Esophagus mucosa (tissue), 1 donor: ENCODE measurements at places on chromosomes 2 and 18. TPM values are rescaled to one million over a fixed set of nuclear protein-coding genes. Genes with fewer than 3 reads are reported as not detected.

DNA sequence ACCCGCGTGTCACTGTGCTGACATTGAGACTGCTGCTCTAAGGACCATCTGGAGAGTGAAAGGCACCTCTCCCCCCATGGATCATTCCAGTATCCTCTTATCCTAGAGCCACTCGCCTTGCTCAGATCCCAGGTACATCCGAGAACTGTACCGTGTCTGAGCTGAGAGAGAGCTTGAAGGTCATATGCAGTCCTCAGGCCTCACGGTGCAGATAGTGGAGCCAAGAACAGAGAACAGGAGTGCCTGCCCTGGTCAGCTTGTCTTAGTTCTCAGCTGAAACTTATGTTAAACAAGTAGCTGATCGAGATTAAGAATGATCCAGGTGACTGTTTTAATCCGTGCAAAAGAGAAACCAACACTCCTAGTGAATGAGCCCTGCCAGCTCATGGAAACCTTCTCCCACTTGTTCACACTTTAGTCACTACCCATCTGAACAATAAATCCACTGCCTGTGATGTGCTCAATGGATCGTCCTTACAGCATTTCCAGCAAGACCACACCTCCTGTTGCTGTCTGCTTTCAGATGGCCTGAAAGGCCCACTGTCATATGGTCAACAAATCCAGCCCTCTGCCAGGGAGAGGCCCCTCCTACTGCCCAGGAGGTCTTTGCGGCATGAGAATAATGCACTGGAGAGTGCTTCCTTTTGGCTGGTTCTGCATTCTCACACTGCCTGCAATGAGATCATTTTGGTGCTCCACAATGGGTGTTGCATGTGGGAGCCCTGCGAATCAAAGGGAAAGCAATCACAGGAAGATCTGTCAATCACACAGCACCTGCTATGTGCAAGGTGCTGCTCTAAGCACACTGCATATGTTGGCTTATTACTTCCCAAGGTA lies 43.7 kb upstream of the APCDD1 start:
- ATAC-seq: peak; percentile 74

DNA sequence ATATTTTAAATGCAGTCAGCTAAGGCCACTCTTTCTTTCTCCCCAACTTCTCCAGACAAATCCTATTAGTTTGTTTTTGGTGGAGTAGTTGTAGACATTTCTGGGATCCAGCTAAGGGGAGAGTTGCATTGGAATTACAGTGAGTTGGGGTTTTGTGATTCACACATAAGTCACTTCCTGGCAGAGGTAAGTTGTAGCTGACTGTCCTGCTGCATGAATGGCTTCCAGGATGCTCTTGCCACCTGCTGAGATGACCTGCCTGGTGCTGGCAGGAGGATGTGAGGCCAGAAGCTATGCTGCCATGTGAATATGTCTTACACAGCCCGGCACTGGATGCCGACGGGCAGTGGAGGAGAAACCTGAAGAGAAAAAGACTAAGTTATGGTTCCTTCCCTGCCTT lies 243.7 kb downstream of the TDRD15 start:
- no peak for ATAC-seq

Gene ABCG5
- not detected for total RNA-seq

GRCh38 chr2:215435280-215435869 lies 493 bp downstream of the FN1 start:
- ATAC-seq: peak; percentile 27

- ATAC-seq: no peak
Measured at GRCh38 chr2:200026332-200027230, 71.2 kb downstream of the MAIP1 start.

Gene DYNAP
- total RNA-seq: 26.2 TPM

DNA sequence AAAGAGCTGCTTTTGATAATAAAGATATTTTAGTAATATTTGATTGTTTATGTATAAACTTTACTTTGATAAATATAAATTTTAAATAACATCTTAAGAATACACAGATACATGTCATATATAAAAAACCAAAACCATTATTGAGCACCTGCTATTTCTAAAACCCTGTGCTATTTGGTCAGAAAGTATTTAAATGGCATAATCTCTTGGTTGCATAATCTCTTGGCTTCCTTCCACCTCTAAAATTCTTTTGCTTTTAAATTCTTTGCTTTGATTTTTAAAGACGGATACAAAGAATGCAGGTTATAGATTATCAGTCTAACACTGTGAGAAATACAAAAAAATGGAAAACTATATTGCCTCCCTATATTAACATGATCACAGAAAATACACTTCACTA lies 36.9 kb downstream of the ACMSD start:
- ATAC-seq: no peak

Gene SP140
- total RNA-seq: 0.96 TPM

- ATAC-seq: no peak
Measured at GRCh38 chr18:76232779-76233178, 262.3 kb downstream of the ZNF516 start.

DNA sequence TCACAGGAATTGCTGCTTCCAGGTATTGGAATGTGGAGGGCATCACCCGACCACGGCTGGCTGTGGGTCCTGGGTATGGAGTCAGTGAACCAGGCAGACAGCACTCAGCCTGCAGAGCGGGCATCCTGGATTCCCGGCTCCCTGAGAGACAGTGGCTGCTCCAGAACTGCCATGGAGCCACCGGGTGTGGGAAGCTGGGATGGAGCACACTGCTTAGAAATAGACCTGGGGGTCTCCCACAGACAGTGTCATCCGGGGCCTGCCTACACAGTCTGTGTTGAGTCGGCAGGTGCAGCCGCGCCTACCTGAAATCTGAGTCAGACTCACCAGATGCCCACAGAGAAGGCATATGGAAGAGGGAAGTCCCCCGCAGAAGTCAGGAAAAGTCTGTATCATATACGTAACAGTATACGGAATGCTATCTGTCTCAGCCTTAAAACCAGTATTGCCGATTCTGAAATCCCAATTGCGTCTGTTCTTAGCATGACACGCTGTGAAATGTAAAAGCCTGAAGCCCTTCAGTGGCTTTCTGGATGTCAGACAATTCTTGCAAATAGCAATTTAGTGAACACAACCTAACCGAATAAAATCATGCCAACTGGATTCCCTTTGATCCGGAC lies 509.7 kb upstream of the MYT1L start:
- no peak for ATAC-seq

Gene CAPN14
- total RNA-seq: 191 TPM

Gene TNS1
- total RNA-seq: 27.7 TPM

DNA sequence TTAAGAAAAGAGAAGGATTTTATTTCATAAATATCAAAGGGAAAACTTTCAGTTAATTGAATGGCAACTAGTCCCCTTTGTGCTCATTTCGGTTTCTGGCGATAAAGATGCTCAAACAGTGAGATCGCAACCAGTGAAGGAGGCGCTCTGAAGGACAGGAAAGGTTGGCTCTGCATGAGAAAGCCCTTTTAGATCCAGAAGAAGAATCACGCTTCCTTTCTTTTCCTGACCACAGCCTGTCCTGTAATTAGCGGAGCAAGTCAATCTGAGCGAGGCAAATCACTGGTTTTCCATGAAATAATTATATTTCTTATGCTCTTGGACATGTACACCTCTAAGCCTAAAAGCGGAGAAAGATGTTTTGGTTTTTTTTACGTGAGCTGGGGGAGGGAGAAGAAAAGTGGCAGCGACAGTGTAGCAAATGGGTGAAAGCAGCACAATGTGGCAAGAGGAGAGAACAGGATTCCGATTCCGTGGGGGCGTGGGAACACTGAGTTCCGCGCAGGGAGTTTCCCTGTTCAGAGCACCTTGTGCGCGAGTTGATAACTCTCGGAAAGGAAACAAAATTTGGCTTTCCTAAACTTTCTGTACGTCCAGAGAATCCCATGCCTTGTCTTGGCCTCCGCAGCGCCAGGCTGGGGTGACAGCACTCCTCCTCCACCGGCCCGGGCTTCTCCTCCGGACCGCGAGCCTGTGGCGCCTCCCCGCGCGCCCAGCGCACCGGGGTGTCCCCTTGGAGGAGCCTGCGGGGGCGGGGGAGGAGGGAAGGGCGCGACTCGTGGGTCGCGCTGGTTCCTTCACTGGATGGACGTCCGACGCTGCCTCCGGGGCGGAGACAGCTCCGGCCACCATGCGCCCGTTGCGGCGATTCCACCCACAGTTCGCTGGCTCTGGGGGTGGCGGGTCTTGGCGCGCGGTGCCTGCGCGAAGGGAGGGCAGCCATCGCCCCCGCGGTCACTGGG lies 620 bp upstream of the SLC9A2 start:
- ATAC-seq: no peak

DNA sequence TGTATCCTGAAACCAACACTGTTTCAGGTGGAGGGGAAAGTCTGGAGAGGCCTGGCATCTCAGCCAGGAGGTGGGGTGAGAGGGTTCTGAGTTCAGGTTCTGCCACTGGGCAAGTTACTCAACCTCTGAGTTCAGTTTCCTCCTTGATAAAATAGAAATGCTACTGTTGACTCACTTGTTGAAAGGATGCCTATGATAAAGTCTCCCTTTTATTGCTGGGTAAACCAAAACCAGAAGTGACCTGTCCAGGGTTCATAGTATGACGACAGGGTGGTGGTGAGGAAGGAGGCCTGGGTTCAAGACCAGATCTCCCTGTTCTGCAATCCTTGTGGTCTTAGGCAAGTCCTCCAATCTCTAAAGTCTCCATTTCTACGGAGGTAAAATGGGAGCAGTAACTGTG lies 232.7 kb downstream of the PRKCE start:
- no peak for ATAC-seq

DNA sequence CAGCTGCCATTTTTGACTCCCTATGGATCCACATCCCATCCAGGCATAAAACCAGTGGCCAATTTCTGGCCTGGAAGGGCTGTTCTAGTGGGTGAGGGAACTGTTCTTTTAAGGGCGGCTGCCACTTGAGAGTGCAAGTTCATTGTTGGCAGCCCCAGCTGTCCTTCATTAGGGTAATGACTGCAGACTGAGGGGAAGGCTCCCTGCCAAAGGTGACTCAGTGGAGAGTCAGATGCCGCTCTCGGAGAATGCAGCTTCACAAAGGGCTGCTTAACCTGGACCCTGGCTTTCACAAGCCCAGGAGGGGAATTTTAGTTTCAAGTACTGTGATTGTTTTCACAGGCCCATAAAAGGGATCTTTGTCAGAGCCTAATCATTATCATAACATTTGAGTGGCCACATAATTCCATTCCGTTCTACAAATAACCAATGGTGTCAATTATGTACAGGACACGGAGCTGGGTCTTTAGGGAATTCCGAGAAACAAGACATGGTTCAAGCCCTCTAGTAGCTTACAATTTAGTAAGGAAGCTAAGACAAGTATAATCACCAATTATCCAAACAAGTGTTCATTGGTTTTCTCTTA lies 235.7 kb downstream of the CDCA7 start:
- ATAC-seq: peak; percentile 96

DNA sequence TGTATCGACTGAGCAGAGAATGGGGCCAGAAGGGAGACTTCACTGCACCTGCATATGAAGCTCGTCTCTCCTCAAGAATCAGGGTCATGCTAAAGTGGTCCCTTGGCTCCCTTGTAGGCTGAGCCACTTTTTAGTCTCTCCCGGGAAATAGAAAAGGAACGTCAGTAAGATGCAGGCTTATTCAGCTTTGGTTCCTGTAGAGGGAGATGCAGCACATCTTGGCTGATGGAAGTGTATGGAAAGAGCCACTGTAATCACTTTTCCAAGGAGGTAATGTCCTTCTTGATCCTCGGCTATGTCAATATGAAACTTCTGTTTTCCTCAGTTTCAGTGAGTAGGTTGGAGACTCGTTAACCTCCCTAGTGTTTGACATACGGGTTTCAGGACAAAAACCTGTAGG lies 235.2 kb downstream of the GCA start:
- no peak for ATAC-seq

Gene ZNF396
- total RNA-seq: 0.80 TPM

DNA sequence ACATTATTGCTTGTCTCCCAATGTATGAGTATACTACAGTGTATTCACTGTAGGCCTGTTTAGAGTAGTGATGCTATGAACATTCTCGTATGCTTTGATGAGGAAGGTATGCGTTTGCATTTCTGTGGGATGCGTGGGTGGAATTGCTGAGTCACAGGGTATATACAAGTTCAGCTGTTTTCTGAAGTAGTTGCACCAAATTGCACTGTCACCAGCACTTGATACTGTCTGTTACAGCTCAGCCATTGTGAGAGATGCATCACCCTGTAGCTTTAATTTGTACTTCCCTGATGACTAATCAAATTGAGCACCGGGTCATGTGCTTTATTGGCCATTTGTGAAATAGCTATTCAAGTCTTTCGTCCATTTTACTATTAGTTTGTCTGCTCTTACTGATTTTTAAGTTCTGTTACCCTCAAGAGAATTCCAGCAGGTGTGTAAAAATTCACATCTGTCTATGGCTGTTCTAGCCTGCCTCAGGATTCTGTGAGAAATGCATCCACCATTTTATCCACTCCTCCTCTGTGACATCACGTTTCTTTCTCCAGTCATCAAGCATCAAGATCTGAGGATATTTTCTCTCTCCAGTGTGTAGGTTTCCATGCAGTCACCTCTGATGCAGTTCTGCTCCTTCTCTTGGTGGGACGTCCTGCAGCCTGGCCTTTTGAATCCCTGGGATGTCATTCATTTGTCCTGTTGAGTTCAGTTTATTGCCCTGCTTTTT lies 72.5 kb downstream of the DGKD start:
- peak; percentile 58 for ATAC-seq

GRCh38 chr2:11932962-11933361 lies 186.5 kb downstream of the LPIN1 start:
- no peak for ATAC-seq

Gene CYP27A1
- 4.9 TPM for total RNA-seq

DNA sequence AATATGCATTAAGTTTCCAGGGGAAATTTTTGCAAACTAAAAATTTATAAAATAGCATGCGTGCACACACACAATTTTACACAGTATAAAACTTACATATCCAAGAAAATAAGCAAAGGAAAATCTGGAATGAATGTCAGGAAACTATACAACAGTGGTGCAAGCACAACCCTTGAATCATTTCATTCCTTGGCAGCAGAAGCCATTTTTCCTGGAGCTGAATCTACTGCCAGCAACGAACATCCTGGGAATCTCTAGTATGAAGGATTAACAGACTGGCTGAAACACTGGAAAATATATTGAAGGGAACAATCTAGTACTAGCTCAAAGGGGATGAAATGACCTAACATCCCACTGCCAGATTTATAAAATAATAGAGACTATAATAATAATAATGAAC lies 235.3 kb downstream of the DYM start:
- no peak for ATAC-seq

GRCh38 chr2:150663143-150663542 lies 175.7 kb upstream of the RND3 start:
- ATAC-seq: no peak

DNA sequence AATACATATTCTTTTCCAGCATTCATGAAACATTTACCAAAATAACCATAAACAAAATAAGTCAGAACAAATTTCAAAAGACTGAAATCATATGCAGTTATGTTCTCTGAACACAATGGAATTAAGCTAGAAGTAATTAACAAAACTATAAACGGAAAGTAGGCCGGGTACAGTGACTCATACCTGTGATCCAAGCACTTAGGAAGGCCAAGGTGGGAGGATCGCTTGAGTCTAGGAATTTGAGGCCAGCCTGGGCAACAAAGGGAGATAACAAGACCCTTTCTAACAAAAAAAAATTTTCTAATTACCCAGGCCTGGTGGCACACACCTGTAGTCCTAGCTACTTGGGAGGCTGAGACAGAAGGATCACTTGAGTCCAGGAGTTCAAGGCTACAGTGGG lies 14.9 kb downstream of the ATAD2B start:
- no peak for ATAC-seq

Gene COL3A1
- total RNA-seq: 43.8 TPM

Gene CDH20
- not detected for total RNA-seq
